Naive thymus-derived CD8-positive, alpha-beta T cell (primary cell): ENCODE measurements at places on chromosomes 7 and 10. TPM values are rescaled to one million over a fixed set of nuclear protein-coding genes. Genes with fewer than 3 reads are reported as not detected.

The ACTL6B gene
- not detected for total RNA-seq

The PPP1R17 gene
- total RNA-seq: not detected

The ANKRD30A gene
- not detected for total RNA-seq

The CALCR gene
- total RNA-seq: not detected

The PNLIPRP2 gene
- total RNA-seq: not detected

DNA sequence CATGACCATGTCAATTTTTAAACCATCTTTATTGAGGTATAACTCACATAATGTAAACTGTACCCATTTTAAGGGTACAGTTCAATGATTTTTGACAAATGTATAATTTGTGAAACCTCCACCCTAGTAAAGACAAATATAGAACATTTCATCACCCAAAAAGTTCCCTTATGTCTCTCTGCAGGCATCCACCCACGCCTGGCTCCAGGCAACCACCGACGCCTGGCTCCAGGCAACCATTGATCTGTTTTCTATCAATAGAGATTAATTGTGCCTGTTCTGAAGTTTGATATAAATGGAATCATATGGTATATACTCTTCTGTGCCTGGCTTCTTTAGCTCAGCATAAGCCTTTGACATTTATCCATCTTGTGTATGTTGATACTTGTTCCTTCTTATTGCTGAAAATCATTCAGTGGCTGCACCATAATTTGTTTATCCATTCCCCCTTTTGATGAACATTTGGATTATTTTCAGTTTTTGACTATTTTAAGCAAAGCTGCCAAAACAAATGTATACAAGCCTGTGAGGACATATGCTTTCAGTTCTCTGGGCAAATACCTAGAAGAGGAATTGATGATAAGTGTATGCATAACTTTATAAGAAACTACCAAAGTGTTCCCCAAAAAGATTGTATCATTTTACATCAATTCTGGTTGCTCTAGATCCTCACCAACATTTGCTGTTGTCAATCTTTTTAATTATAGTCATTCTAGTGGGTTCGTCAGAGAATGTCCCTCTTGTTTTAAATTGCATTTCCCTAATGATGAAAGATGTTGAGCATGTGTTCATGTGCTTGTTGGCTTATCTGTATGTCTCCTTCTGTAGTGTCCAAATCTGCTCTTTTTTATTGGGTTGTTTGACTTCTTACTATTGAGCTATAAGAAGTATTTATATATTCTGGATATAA, 55.7 kb upstream of the HECTD2 start:
- H3K36me3 ChIP-seq: no peaks in the 10 kb centered on the region
- no peak for DNase-seq
- no peak overlapping the region for H3K27ac ChIP-seq

GRCh38 chr10:128730922-128731321, 604.7 kb upstream of the MKI67 start:
- no peak overlapping the region for H3K27ac ChIP-seq
- no peaks in the 10 kb centered on the region for H3K4me1 ChIP-seq
- no peaks in the 10 kb centered on the region for H3K36me3 ChIP-seq
- no peak overlapping the region for H3K4me3 ChIP-seq
- no peak for DNase-seq

DNA sequence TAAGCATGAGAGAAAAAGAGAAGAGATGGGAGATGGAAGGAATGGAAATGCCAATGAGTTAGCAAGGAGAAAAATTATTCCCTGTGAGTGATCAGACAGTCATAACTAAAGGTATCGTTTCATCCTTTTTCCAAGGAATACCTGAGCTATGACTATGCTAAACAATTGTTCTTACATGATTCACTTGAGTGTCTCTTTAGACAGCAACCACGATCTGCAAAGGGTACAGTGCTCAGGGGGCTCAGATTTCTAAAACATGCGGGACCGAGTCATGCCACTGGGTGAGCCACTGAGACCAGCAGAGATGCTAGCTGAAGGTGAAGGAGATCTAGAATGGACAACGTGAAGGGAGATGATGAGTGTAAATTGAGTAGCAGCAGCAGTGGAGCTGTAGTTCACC, 78.0 kb upstream of the CTTNBP2 start:
- no peaks in the 10 kb centered on the region for H3K36me3 ChIP-seq
- H3K27ac ChIP-seq: no peak overlapping the region
- no peak overlapping the region for H3K4me3 ChIP-seq
- peaks cover 1% of the 10 kb centered on the region for H3K27me3 ChIP-seq

- no peak overlapping the region for H3K4me3 ChIP-seq
- DNase-seq: no peak
- H3K27me3 ChIP-seq: peaks cover 2% of the 10 kb centered on the region
- no peaks in the 10 kb centered on the region for H3K36me3 ChIP-seq
These were observed 4.9 kb downstream of the HKDC1 start for GRCh38 chr10:69224862-69225657.
